Neural crest cell (in vitro differentiated cells): ENCODE measurements at places on chromosomes 1 and 21.

DNA sequence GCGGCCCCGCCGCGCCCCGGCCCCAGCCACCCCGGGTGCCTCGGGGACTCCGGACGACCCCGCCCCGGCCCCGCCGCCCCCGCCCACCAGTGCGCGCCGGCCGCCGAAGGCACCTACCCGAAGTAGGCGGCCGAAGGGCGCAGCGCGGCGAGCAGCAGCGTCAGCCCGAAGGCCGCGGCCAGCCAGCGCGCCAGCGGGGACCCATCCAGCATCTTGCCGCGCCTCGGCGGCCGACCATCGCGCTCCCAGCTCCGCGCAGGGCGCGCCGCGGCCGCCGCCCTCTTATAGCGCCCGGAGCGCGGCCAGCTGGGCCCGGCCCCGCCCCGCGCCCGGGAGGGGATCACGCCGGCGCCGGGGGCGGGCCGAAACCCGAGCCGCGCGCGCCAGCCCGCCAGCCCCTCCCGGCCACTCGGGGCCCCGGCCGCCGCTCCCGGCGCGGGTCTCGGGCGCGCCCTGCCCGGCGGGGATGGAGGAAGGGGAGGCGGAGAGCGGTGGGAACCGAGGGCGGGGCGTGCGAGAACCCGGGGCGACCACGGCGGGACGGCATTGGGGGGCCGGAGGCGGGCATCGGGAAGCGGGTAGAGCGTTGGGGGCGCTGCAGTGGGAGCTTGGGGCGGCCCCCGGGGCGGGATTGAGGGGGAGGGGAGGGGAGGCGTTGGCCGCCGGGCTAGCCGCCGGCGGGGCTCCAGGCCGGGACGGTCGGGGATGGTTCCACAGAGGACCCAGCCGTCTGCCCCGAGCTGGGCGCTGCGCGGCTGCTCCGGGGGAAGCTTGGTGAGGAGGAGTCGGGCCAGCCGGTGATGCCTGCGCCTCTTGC lies at the start of gene WNT9A:
TSS of gene WNT9A (minus strand) at position 257 of the 817 bp plus-strand sequence. CDS start at position 212, 45 bp downstream.
- DNase-seq = peak; percentile 51

DNA sequence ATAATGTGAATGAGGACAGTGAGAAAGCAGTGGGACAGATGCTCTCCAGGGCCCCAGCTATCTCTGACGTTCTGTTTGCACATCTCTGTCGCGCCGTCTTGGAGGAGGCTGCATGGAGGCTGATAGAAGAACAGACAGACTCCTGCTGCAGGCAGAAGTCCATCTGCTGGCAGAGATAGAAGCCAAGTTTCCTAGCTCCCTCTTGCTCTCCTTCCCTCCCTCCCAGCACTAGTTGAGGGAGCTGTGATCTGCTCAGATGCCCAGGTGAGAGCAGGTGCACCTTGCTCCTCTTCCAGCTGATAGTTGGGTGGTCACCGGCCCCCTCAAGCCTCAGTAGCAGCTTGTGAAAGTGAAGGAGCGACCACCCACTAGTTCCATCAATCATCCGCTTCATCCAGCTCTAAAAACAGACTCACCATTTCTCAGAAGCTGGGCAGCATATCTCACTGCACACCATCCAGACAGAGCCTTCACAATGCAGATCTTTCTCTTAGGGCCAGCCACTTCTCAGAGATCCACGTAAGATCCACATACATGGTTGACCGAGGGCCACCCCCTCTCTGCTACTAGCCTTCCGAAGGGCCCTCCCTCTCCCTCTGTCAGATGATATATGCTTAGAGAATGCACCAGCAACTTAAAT lies 12.9 kb downstream of the LRRN2 start:
- DNase-seq = no peak

DNA sequence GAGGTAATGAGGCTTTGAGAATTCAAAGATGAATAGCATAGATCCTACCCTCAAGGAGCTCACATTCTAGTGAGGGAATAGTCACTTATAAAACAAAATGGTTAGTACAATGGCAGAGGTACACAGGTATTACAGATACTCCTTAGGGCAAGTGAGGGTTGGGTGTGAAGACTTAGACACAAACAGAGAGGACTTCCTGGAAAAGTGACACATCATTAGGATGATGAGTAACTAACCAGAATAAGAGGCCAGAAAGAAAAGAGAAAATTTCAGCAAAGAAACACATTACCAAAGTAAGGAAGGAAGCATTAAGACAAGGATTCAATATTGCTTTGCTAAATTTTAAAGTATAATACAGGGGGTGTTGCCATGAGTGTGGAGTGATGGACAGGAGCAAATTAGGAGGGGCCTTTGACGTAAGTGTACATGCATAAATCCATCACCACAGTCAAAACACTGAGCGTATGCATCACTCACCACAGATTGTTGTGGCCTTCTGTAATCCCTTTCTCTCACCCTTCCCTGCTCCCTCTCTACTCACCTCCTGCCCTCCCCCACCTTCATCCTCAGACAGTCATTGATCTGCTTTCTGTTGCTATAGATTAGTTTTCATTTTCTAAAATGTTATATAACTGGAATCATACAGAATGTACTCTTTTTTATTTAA lies 7.9 kb downstream of the CD53 start:
- DNase-seq = no peak

GRCh38 chr21:41973861-41974751 lies 20.3 kb upstream of the C2CD2 start:
- DNase-seq = no peak

DNA sequence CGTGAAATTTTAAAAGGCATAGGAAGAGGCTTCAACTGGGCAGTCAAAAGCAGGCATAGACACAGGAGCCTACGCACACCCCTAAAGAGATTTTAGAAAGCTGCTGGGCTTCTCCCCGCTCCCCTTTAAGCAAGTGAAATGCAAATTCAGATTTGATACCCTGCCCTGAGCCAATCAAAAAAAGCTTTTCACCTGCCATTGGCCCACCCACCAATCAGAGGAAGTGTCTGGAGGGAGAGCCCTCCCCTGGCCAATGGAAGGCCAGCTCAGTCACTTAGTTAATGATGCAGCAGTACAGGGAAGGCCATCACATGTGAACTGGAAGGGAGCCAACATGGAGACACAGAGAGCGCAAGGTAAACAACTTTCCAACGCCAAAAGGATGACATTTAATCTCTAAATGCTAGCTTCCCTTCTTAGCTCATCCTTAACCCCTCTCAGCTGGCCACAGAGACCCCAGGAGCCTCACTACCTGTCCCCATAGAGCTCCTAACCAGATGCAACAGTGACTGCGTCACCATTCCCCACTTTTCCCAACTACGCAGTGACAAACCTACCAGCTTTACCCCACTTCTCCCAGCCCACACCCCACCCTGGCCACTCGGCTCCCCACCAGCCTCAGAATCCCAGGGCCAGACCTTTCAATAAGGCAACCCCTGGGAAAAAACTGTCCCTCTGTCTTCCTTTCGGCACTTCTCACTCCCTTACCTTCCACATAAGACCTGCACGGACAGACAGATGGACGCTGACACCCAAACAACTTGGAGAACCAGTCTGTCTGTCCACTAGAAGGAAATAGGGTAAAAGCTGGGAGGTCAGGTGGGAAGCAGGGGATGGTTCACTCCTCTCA lies 71.0 kb downstream of the CD46 start:
- no peak for DNase-seq

- no peak for DNase-seq
Observed at GRCh38 chr1:47495176-47495713, 57.4 kb downstream of the FOXD2 start.

GRCh38 chr1:74247881-74248528 lies 12.8 kb downstream of the TNNI3K start:
- no peak for DNase-seq

DNA sequence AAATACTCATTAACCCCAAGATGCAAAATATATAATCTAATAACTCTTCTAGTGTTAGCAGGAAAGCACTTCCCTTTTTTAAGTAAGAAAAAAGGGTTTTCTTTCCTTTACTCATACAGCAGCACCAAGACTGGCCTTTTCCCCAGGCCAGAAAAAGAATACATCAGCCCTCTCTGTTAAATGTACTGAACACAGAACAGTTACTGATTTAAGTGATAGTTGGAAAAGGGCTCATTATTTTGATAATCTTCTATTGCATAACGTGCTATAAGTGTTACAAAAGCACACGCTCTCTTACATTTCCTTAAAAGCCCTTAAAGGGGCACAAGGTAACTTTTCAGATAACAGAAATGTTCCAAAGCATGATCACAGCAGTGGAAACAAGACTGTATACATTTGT lies 142.9 kb downstream of the TIAM1 start:
- no peak for DNase-seq

DNA sequence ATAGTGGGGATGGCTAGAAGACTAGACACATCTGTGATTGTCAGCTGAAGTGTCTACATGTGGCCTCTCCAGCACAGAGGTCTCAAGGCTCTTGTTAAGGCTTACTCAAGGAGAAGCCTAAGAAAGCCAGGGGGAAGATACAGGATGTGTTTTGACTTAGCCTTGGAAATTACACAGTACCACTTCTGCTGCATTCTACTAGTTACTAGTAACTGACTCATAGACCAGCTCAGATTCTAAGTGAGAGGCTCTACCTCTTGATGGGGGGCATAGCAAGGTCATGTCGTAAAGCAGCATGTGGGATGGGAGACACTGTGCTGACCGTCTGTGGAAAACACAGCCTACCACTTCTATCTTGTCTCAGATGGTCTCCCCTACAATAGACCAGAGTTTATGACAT lies 99.5 kb downstream of the UBE2U start:
- no peak for DNase-seq

- DNase-seq = no peak
Observed at GRCh38 chr1:151838222-151839081, 1.2 kb downstream of the C2CD4D start.

DNA sequence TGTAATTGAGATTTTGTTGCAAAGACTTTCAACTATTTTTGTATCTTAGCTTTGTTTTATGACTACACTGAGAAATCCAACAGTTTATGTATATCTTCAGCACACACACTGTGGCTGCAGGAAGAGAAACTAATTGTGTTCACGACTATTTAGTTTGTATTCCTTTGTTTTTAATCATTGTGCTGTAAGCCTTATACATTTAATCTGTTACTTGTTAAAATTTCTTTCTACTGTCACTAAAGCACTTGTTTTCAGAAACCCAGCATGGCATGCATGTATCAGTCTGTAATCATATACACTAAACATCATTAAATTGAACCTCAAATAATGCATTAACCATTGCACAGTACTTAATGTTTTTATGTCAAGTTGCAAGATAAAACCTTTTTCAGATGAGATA lies 656 bp downstream of the ANGPTL1 start:
- DNase-seq = no peak

GRCh38 chr1:2561898-2562895 lies 6.0 kb downstream of the TNFRSF14 start:
- no peak for DNase-seq

GRCh38 chr1:119556423-119556822 lies 49.4 kb downstream of the HSD3B1 start:
- no peak for DNase-seq

DNA sequence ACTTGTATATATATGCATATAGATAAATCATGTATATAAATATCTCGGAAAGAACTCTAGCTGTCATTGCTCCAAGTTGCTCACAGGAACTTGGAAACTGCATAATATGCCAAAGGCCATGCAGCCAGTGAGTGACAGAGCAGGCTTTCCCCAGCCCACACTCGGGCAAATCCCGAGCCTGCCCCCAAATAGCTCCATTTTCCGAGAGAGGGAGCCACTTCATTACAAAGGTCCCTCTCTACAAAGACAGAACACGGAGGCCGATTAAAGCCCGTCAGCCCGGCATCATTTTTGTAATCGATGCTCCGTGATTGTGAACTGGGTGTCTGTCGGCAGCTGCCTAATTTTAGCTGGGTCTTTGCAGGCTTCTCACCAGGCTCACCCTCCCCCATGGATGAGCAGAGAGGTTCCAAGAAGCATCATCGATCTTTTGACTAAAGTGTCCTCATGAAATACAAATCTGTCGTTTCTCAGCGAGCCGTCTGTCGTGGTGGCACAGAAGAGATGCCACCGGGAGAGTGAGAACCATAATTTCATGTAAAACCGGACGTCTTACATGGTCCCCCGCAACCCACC lies 663.9 kb downstream of the PTPRU start:
- DNase-seq = no peak

DNA sequence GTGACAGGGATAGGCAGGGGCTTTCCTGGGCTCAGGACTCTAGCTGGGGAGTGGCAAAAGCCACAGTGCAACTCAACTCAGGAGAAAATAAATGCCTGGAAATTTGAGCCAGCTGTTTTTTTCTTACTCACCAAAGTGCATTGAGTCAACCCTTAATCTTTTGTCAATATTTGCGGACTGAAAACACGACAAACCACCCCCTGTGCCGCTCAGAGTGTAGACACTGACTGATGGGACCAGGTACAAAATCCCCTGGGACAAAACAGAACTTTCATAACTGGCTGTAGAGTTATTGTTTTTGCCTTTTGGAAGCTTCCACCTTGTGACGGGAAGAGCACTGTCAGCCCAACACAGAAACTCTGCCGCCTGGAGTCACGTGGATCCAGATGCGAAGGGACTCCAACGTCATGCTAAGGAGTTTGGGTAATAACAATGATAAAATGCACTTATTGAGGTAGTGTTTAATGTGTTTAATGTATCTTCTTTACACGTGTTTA lies 164.6 kb downstream of the PLPP3 start:
- no peak for DNase-seq

DNA sequence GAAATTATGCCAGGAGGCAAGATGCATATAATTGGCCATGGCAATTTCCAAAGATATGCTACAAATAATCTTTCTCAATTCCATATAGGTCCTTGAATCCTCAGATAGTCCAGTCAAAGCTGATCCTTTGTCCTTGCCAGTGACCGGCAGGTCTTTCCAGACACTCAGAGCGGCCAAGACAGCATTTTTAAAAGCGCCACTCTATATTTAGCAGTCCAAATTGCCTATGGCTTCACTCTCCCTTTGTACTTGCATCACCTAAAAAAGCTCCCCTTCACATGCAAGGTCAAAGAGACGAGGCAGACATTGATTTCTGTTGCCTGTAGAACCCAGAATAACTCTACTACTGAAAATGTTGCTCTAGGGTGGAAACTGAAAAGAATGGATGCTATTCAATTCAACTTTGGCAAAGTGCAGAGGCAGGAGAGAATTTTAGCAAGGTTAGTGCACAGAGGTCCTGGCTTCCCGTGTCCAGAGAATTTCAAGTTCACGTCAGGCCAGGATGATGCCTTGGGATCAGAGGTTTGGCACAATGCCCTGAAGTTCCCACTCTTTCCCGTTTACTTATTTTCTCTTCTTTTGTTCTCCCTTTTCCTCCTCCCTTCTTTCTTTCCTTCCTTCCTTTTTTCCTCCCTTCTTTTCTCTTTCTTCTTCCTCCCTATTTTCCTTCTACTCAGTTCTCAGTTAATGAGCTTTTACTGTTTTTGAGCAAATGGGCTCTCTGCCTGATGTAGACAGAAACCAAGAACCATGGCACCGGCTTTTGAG lies 108.5 kb downstream of the KCNK1 start:
- no peak for DNase-seq

DNA sequence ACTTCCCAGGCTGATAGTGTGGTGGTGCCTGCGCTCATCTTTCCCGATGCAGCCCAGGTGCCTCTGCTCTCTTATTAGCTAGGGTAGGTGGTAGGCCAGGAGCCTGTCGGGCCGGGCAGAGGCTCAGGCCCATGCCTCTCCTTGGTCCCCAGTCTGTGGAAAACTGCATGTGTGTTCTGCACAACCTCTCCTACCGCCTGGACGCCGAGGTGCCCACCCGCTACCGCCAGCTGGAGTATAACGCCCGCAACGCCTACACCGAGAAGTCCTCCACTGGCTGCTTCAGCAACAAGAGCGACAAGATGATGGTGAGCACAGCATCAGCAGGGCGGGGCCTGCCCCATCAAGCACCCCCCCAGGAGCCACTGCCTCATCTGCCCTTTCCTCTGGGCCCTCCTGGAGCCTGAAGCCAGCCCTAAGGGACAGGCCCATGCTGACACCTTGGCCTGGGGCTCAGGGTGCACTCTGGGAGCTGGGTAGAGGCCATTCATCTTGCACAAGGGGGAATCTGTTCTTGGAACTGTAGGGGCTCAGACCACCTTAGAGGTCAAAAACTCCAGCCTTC lies 38.6 kb downstream of the PKP1 start:
- DNase-seq = no peak
